MCF 10A (cell line): ENCODE measurements at places on chromosomes 13 and 19.
A peak's percentile ranks its signal among the peaks of the same experiment; 100 is the strongest.

DNA sequence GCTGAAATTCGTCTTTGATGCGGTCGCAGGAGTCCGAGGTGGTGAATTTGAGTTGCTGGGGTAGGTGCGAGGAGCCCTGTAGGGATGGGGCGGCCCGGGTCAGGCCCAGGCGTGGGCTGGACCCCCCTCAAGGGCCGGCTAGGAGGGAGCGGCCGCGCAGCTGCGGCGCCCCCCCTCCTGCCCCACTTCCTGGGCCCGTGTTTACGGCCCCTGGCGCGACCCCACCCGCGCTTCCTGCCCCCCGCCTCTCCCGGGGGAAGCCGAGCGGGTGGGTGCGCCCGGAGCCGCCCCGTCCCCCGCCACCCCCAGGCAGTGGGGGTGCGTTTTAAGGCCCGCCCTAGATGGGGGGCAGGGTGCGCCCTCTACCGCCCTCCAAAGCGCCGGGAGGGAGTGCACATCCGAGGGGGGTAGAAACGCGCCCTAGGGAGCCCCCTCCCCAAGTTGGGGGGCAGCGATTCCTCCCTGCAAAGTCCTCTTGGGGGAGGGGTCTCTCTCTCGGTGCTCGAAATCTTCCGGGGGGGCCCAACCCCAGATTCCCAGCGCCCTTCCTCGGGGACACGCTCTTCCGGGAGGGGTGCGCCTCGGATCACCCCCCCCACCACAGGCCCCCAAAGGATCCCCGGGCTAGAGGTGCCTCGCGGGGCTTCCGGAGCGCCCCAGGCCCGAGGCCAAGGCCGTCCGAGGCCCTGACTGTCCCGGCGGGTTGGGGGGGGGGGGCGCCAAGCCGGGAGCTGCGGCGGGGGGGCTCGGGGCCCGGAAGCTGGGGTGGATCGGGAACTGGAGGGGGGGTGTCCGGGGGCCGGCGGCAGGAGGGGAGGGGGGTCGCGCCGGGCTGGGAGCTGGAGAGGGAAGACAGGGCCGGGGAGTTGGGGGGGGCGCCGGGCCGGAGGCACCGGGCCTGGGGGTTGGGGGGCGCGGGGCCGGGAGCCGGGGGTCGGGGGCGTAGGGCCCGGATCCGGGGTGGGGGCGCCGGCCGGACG is 823 bp downstream of the TLE5 start:
- DNase-seq: no peak

GRCh38 chr13:59770451-59770850 is 393.3 kb downstream of the DIAPH3 start:
- DNase-seq: no peak

DNA sequence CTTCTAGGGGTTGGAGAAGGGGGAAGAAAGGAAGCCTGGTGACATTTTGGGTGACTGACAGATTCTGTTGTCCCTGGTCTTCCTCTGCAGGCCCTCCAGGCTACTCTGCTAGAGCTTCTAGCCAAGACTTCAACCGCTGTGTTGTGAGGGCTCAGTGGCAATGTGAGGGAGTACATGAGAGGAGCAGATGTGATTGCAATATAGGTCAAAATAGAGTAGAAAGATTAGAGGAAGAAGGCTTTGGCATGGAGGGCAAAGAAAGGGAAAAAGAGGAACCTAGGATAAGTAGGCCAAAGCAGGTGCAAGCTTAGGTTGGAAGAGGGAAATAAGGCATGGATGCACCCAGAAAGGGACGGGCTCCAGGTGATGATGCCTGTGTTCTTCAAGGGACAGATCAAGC is 216.9 kb downstream of the RGCC start:
- DNase-seq: no peak

DNA sequence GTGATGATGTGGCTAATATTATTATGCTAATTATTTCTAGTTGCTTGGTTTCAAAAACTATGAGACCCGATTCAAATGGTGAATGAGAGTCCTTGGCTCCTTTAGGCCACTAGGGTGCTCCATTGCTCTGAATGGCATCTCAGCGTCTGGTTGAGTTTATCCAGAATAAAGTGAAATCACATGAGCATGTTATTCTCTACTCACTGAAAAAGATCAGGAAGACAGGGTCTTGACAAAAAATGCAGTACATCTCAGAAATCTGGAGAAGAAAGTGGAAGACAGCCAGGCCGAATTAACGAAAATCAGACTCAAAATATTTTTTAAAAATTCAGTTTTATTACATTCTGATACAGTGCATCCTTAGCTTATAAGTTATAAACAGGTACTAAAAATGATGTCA is 516.2 kb downstream of the MYO16 start:
- DNase-seq: peak; percentile 72

DNA sequence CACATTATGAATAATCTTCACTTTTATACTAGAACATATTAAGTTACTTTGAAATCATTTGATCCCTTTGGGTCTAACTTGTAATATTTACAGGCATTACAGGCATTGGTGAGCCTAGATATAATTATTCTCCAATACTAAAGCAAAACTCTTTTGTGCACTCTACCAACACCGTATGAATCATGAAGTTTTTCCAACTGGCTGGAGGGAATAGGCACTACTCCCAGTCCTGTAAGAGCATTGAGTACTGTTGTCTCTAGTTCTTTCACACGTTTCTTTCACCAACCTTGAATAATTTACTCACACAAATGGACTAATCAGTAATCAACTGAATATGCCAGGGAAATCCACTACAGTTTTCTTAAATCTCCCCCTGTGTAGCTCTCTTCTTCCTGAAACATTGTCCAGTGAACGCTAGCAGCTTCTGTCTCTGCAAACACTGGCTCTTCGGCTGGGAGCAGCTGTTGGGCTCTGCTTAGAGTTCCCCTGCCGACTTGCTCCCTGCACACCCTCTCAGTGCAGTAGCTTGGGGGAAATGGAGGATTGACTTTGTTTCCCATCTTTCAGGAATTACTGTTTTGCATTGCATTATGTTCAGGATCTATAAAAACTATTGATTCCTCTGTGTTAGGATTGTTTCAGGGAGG is 476.7 kb downstream of the RFC3 start:
- no peak for DNase-seq

GRCh38 chr19:2302319-2303210 is 5.4 kb downstream of the LINGO3 start:
- DNase-seq: no peak

DNA sequence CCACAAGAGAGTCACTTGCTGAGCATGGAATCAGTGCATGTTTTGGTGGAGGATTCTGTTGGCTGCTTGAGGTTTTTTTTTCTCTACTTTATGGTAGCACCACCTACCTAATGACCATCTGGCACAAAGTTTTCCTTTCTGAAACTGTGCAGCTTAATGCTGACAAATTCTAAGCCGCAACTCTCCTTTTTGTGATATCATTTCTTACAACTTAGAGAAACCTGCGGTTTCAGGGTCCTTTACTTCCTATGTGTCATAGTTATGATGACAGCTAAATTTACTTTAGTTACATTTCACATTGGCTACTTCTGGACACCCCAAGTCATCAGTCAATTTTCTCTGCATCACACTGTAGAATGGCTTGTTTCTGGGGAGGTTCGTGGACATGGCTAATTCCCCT is 115.4 kb upstream of the TMTC4 start:
- DNase-seq: no peak

GRCh38 chr19:18174983-18175382 is 1.4 kb downstream of the IFI30 start:
- DNase-seq: no peak

DNA sequence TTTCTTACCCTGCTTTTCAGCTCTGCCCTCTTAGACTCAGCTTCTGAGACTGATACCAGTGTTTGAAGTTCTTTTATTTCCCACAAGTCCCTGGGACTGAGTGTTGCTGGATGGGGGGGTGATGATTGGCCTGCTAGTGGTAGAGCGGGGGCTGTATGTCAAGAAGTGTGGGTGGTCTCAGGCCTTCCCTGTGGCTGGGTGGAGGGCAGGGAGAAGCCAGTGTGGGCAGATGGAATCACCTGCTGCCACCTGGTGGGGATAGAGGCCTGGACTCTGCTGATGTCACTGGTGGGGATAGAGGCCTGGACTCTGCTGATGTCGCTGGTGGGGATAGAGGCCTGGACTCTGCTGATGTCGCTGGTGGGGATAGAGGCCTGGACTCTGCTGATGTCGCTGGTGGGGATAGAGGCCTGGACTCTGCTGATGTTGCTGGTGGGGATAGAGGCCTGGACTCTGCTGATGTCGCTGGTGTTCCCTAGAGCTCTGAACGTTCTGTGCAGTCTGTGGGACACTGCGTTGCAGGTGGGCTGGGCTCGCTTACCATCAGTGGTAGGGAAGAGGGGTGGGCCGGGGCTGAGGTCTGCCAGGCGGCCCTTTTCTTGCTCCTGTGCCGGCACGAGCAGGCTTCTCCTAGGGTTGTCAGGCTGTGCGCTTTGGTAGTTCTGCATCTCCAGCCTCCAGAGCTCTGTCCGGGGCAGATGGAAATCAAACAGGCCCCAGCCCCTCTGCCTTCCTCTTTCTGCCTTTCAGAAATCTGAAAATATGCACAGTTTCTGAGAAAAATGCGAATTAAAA is 101.3 kb downstream of the ARHGEF7 start:
- peak; percentile 30 for DNase-seq

DNA sequence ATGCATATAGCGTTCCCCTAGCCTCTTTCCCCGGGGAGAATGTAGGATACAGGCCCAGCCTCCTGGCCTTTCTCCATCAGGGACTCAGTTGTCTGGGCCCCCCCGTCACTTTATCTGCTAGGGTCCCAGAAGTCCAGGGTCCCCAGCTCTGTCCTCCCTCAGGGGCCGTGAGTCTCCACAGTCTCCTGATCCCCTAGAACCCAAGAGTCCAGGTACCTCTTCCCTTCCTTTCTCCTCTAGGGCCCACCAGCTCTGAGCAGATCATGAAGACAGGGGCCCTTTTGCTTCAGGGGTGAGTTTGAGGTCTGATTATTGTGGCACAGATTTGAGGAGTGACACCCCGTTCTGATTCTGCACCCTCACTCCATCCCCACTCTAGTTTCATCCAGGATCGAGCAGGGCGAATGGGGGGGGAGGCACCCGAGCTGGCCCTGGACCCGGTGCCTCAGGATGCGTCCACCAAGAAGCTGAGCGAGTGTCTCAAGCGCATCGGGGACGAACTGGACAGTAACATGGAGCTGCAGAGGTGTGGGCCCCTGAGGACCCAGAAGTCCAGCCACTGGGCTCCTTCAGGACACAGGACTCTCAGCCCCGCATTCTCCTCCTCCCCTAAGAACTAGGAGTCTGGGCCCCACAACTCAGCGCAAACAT is 758 bp downstream of the BAX start:
- DNase-seq: no peak

GRCh38 chr13:76293346-76293745 is 592.9 kb downstream of the KCTD12 start:
- DNase-seq: peak; percentile 55

DNA sequence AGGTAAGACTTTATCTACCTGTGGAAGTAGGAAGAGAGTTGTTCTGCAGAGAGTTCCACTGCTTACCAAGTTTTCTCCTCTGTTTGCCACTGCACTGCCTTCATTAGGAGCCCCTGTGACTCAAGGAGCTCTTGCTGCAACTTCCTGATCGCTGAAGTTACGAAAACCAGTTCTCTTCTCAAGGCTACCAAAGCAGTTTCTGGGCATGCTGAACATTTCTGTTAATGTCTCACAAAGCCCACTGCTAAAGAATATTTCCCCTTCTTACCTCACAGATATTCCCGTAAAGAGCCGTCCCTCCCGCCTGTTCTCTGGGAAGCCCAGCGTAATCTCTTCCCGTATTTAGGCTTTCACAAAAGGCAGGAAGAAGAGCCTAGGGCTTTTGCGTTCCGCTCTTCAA is 82.6 kb upstream of the OXGR1 start:
- no peak for DNase-seq

- no peak for DNase-seq
These were observed 102.1 kb upstream of the C1QTNF9B start for GRCh38 chr13:23999424-23999823.

GRCh38 chr13:90105849-90106496 is 1241.5 kb upstream of the MIR17HG start:
- DNase-seq: no peak

- DNase-seq: peak; percentile 78
These were observed 58.5 kb upstream of the SLITRK1 start for GRCh38 chr13:83940742-83941141.

DNA sequence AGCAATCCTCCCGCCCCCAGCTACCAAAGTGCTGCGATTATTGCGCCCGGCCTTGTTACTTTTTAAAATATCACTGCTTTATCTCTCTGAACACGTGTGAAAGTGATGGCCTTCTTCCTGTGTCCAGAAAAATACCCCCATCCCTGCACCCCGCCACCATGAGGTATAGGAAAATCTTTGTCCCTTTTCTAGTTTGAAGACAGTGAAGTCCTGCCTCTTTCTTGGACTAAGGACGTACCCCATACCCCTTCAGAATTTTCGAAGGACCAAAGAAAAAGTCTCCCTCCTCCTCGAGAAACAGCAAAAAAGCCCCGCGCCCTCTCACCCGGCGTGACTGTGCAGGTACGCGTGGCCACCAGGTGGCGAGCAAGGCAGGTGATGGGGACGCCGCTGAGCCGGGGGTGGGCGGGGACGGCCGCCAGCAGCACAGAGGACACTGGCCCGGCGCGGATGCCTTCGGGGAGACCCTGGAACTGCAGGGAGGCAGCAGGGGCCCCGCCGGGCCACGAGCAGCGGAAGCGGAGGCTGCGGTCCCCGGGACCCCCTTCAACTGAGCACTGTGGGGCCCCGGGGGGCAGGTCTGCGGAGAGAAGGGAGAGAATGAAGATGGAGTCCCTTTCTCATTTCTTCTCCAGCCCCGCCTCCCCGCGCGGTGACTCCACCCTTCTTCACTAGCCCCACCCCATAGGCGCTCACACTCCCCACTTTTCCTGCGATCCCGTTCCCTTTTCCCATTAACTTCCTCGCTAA is 3.2 kb downstream of the VSIG10L start:
- DNase-seq: peak; percentile 83

DNA sequence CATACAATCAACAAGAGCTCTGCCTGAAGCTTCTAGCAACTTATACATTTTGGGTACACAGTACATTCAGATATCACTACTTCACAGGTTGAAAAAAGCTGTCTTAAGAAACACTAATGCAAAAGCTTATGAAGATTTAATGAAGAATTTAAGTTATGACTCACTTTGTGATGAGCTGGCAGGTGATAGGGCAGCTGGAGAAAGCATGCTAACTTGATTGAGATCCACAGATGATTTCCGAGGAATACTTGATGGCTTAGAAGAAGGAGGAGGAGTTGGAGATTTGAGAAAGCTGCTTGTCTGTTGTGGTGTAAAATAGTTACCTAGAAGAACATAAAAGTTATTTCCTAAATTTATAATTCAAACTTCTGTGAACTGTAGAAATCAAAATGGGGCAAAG is 23.3 kb downstream of the EXOSC8 start:
- peak; percentile 9 for DNase-seq

GRCh38 chr13:89968470-89968869 is 1379.0 kb upstream of the MIR17HG start:
- DNase-seq: no peak

- DNase-seq: no peak
These were observed 2.1 kb upstream of the UTP14C start for GRCh38 chr13:52022356-52022755.

DNA sequence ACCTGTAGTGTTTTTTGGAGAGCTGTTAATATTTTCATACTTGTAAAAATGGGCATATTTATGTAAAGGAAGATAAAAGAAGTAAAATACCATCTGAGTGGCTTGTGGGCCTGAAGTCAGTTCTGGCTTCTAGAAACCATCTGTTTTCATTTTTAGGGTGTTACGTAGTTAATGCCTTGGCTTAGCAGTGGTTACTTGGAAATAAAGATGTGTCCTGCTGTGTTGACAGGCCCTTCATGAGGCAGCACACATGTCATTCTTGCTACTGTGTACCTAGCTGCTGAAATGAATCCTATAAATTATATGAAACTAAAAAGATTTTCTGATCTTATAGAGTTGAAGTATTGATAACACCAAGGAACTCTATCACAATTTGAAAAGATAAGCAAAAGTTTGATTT is 16.0 kb downstream of the ILF3 start:
- no peak for DNase-seq

GRCh38 chr19:11256189-11256588 is 6.1 kb downstream of the DOCK6 start:
- no peak for DNase-seq
